Activated T-helper 1 cell treated with anti-CD3 and anti-CD28 coated beads, Interleukin-12 subunit alpha, Interleukin-12 subunit beta, Interleukin-2, Interleukin-4 antibody, amounts not matched to agents 30 ng/mL and 10 ng/mL and 1 ng/mL, durations not matched to agents 14 hours and 24 hours and 36 hours (primary cell): ENCODE measurements at places on chromosomes 1 and 21.
A peak's percentile ranks its signal among the peaks of the same experiment; 100 is the strongest.

GRCh38 chr1:183568176-183569021 lies 21.9 kb downstream of the NCF2 start:
- H3K36me3 ChIP-seq = peaks cover 21% of the 10 kb centered on the region
- peak overlapping the region; percentile 50 for H3K27ac ChIP-seq
- H3K4me3 ChIP-seq = no peak overlapping the region
- DNase-seq = no peak
- peaks cover 23% of the 10 kb centered on the region for H3K4me1 ChIP-seq

GRCh38 chr1:3863231-3863935 lies 6.1 kb downstream of the DFFB start:
- DNase-seq = no peak
- no peak overlapping the region for H3K27ac ChIP-seq
- H3K36me3 ChIP-seq = peaks cover 4% of the 10 kb centered on the region
- H3K4me1 ChIP-seq = peaks cover under 1% of the 10 kb centered on the region
- no peaks in the 10 kb centered on the region for H3K27me3 ChIP-seq
- no peak overlapping the region for H3K4me3 ChIP-seq

- no peak overlapping the region for H3K4me3 ChIP-seq
- H3K4me1 ChIP-seq = peaks cover 38% of the 10 kb centered on the region
- peak overlapping the region; percentile 13 for H3K27ac ChIP-seq
- H3K36me3 ChIP-seq = peaks cover 9% of the 10 kb centered on the region
- DNase-seq = no peak
- H3K27me3 ChIP-seq = no peaks in the 10 kb centered on the region
Observed at GRCh38 chr1:9321480-9321849, 28.8 kb downstream of the SPSB1 start.

DNA sequence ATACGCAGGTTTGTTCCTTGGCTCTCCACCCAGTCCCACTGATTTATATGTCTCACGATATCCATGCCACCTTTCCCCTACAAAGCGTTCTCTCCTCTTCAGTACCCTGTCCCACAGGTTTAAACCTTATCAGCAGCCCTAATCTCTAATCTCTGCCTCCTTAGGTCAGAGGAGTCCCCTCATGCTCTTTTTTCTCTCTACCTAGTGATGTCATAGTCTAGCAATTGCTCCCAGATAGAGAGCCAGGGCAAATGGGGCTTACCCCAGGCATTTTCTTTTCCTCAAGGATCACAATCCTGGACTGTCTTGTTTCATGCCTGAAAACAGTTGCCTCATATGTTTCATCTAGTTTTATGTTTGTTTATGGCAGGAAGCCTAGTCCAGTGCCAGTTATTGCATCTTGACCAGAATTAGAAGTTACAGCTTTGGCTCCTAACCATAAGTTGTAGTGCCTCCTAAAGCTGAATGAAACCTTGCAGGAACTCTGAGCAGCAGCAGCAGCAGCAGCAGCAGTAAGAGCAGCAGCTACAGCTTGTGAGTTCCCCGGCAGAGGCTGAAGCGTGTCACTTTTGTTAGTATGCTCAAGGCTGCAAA lies 26.7 kb upstream of the TP53BP2 start:
- H3K4me1 ChIP-seq = no peaks in the 10 kb centered on the region
- H3K27me3 ChIP-seq = peaks cover 10% of the 10 kb centered on the region
- no peak for DNase-seq
- H3K27ac ChIP-seq = no peak overlapping the region
- no peak overlapping the region for H3K4me3 ChIP-seq

DNA sequence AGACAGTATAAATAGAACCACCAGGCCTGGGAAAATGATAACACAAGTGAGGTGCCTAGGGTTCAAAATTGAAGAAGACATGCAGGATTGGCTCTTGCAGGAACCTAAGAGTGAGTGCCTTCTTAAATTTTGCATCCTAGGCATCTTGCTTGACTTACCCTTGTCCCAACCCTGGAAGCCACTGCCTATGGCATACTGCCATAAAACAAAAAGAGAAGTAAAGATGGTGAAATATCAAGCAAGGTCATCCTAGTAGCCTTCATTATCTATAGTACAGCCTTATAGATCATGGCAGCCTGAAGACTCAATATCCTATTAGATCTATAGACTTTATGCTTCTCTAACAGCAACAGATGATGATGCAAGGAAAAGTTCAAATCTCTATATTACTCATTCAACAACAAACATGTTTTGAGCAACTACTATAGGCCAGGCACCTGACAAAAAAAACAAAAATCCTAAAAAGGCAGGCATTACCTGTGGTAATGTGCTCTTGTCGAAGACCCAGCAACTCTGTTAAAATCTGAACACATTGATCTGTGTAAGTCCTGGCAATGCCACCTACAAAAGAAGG lies 6.3 kb downstream of the AP4B1 start:
- DNase-seq = no peak
- no peak overlapping the region for H3K4me3 ChIP-seq
- no peaks in the 10 kb centered on the region for H3K27me3 ChIP-seq
- peaks cover 57% of the 10 kb centered on the region for H3K4me1 ChIP-seq
- peak overlapping the region; percentile 65 for H3K27ac ChIP-seq

DNA sequence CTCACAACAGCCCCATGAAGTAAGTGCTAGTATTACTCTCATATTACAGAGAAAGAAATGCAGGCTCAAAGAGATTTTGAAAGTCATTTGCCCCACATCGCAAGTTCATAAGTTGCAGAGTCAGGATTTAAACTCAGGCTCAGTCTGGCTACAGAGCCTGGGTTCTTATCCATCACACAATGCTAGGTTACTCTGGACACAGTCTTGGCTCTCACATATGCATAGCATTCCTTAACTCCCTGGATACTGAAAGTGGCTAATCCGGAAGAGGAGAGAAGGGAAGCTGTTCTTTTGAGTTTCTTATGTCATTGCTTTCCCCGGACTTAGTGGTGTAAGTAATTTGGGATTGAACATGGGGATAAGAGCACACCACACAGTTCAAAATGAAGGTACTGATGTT lies 357.4 kb upstream of the PLXNA2 start:
- H3K4me3 ChIP-seq = no peak overlapping the region
- DNase-seq = no peak
- peaks cover 4% of the 10 kb centered on the region for H3K27me3 ChIP-seq

DNA sequence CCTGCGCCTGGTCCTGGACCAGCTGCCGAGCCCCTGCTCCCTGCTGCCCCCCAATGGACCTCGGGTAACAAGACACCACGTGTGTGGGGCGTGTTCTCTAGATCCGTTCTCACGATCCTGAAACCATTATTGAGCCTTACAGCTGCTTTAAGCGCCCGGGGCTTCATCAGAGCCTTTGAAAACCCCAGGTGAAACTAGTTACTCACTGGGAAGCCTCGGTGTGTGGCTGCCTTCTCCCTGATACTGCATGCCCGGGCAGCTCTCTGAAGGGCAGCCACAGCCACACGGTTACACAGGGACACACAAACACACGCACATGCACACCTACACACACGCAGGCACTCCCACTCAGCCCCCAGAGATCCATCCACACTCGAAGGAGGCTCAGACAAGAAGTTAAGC lies 5.3 kb downstream of the HES2 start:
- no peaks in the 10 kb centered on the region for H3K36me3 ChIP-seq
- H3K4me3 ChIP-seq = peak overlapping the region; percentile 32
- peaks cover 43% of the 10 kb centered on the region for H3K27me3 ChIP-seq

- no peak overlapping the region for H3K4me3 ChIP-seq
- H3K4me1 ChIP-seq = peaks cover 70% of the 10 kb centered on the region
- H3K36me3 ChIP-seq = peaks cover 43% of the 10 kb centered on the region
- no peaks in the 10 kb centered on the region for H3K27me3 ChIP-seq
Observed at GRCh38 chr1:167642501-167642826, 12.4 kb downstream of the RCSD1 start.

- peaks cover 5% of the 10 kb centered on the region for H3K36me3 ChIP-seq
- no peak for DNase-seq
- no peak overlapping the region for H3K4me3 ChIP-seq
- H3K27me3 ChIP-seq = no peaks in the 10 kb centered on the region
Observed at GRCh38 chr1:31302709-31303441, 6.0 kb downstream of the ZCCHC17 start.

- no peak overlapping the region for H3K4me3 ChIP-seq
- H3K4me1 ChIP-seq = no peaks in the 10 kb centered on the region
- H3K36me3 ChIP-seq = peaks cover 3% of the 10 kb centered on the region
Observed at GRCh38 chr1:226351709-226352108, 42.7 kb upstream of the LIN9 start.

DNA sequence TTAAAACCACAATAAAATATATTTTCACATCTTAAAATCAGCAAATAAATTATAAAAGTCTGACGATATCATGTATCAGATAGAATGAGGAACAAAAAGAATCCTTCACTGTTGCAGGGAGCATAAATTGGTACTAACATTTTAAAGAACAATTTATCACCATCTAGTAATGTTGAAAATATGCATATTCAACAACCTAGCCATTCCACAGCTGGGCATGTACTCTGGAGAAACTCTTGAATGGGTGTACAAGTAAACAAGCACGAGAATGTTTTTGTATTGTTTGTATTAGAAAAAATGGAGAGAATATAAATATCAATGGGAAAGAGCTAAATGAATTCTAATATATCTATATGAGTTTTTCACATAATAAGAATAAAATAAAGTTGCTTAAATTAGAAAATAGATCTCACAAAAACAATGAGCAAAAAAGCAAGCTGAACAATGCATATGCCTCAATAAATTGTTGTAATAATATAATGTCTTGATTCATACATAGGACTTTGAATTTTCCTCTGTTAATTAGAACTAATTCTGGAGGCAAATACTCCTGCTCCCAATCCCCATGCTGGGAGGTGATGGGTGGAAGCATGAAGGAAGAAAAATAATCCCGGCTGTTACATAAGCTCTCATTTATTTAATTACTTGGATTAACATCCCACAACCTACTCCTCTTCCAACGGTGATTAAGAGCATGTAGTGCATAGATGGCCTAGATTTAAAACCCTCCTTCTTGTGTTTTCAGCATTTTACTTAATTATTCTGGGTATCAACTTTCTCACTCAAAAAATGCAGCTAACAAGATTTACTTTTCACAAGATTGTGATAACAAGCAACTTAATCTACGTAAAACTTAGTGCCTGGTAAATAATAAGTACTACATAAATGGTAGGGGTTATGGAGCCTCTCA lies 5.5 kb upstream of the FMO2 start:
- H3K27ac ChIP-seq = no peak overlapping the region
- no peak overlapping the region for H3K4me3 ChIP-seq
- no peaks in the 10 kb centered on the region for H3K4me1 ChIP-seq
- H3K36me3 ChIP-seq = no peaks in the 10 kb centered on the region
- DNase-seq = no peak

DNA sequence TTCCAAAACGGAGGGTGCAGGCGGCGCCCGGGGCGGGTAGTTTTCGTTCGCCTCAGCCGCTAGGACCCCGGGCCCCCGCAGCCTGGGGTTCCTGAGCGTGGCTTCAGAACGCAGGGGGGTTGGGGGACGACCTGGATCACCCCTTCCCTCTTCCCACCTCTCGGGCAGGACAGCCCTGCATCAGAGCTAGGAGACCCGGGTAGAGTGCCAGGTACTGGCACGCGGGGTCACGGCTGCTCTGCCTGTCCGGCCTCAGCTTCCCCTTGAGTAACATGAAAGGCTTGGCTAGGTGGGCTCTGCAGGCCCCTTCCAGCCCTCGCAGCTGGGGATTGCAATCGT lies 484 bp downstream of the DFFB start:
- H3K4me1 ChIP-seq = peaks cover 15% of the 10 kb centered on the region
- no peak for DNase-seq
- peak overlapping the region; percentile 94 for H3K4me3 ChIP-seq
- peaks cover 1% of the 10 kb centered on the region for H3K36me3 ChIP-seq
- H3K27me3 ChIP-seq = no peaks in the 10 kb centered on the region
- no peak overlapping the region for H3K27ac ChIP-seq

GRCh38 chr21:18382141-18382540 lies 21.4 kb downstream of the TMPRSS15 start:
- H3K4me1 ChIP-seq = no peaks in the 10 kb centered on the region
- no peak for DNase-seq
- H3K27me3 ChIP-seq = no peaks in the 10 kb centered on the region
- H3K36me3 ChIP-seq = no peaks in the 10 kb centered on the region
- H3K27ac ChIP-seq = no peak overlapping the region
- no peak overlapping the region for H3K4me3 ChIP-seq

- no peak for DNase-seq
- H3K27me3 ChIP-seq = no peaks in the 10 kb centered on the region
- peaks cover 19% of the 10 kb centered on the region for H3K4me1 ChIP-seq
- H3K36me3 ChIP-seq = peaks cover 20% of the 10 kb centered on the region
- H3K27ac ChIP-seq = no peak overlapping the region
Observed at GRCh38 chr1:241596633-241597032, 43.5 kb downstream of the CHML start.

DNA sequence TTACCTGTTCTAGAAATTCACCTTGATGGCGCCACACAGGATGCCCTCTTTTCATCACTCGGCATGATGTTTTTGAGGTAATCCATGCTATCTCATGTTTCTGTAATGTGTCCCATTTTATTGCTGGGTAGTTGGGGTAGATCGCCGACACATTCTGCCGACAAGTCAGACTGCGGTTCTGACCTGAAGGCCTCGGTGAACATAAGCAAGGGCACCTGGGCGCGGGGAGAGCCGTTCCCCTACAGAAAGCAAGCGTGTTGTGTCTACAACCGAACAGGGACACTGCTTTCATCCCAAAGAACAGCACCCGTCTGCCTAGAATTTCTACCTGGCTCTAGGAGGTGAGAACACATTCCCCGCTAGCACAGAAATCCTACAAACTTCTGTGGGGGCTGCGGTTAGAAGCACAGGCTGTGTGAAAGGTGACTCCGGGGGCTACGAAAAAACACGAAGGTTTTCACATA lies 149.2 kb downstream of the PPIAL4G start:
- peak overlapping the region; percentile 99 for H3K27ac ChIP-seq
- no peak for DNase-seq
- H3K36me3 ChIP-seq = no peaks in the 10 kb centered on the region
- H3K4me1 ChIP-seq = peaks cover 35% of the 10 kb centered on the region
- peaks cover 26% of the 10 kb centered on the region for H3K27me3 ChIP-seq
